ENCODE measurements at places on chromosomes 2 and 18.

- no peak for DNase-seq
Measured at GRCh38 chr18:47946889-47947288, 16.4 kb upstream of the SMAD2 start.

GRCh38 chr2:196248467-196249094 lies 77.2 kb upstream of the STK17B start:
- DNase-seq, result no peak

- DNase-seq, result no peak
Measured at GRCh38 chr2:233092432-233093165, 32.5 kb downstream of the INPP5D start.

GRCh38 chr2:231503766-231504165 lies 26.5 kb downstream of the NMUR1 start:
- no peak for DNase-seq

DNA sequence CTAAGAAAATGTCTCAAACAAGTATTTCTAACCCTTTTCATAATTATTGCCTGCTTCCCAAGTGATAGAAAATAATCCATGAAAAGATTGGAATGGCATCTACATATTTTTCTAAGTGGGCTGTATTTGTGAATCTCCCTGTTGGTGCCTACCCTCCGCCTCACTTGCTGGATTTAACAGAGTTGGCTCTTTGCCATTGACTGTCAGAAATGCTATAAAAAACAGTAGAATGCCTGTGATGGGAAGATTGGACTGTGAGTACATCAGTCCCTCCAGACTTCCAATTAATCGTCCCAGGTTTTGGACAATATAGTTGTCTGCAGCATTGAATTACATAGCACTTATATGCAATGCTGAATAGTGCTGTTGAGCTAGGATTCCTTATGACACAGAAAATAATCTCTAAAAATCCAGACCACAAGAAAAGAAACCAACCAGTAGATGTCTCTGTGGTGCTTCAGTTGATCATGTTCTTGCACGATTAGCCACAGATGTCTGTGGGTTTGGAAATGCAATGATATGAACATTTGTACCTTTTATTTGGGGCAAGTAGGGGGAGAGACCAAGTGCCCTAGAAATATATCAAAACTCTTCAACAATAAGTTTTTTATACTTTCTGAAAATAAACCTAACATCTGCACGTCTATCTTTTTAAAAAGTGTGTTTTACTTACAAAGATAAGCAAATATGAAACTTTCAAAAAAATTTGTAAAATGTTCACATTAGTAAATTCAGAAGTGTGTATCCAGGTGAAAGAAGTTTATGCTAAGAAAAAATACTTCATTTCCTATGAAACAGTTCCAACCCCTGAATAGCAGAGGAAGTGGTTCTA lies 88.5 kb downstream of the DYNAP start:
- no peak for DNase-seq

GRCh38 chr18:75418293-75419005 lies 9.1 kb downstream of the SMIM21 start:
- DNase-seq, result no peak

- DNase-seq, result no peak
Measured at GRCh38 chr2:19664646-19665045, 237.1 kb downstream of the TTC32 start.

GRCh38 chr2:9738535-9739496 lies 104.5 kb upstream of the TAF1B start:
- DNase-seq, result no peak

- DNase-seq, result no peak
Measured at GRCh38 chr2:108923019-108923700, 65.9 kb downstream of the EDAR start.

GRCh38 chr2:126932529-126932928 lies 33.8 kb downstream of the TEX51 start:
- DNase-seq, result no peak

- no peak for DNase-seq
Measured at GRCh38 chr2:109403841-109404201, 209.9 kb downstream of the SEPTIN10 start.

- DNase-seq, result no peak
Measured at GRCh38 chr18:49907346-49907929, 94.1 kb upstream of the ACAA2 start.

DNA sequence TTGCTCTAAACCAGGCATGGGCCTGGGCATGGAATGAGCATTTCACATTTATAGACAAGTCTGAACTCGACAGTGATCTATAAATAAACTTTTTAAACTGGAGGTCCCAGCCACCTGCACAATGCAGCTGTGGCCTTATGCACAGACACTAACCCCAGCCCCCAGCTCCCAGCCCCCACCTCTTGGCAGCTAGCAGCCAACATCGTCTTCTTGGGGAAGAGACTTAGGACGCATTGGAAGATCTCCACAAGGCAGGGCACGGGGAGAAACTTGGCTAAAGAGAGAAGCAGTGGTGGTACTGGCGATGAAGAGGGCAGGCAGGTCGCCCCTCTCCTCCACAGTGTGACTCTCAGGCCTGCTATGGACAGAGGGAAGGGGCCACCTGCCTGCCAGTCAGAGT lies 213.2 kb downstream of the ANAPC1 start:
- DNase-seq, result no peak

GRCh38 chr18:58997811-58998337 lies 133.2 kb downstream of the ZNF532 start:
- DNase-seq, result no peak

DNA sequence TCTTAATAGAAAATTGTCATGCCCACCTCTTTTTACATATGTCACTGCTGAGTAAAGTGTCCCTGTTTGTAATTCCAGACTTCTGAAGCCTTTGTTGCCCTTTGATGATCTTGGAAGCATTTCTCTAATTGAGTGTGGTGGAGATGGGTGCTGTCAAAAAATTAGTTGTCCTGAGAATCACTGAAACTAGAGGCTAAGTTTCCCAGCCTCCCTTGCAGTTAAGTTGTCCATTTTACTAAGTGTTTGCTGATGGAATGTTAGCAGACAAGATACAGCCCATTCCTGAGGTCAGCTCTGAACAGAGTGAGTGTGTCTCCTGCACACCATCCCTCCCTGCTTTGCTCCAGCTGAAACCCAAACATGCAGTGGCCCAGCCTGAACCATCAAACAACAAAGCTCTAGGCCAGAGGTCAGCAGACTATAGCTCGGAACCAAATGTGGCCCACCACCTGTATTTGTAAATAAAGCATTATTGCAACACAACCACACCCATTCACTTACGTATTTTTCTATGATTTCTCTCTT lies 28.1 kb upstream of the TMEM177 start:
- DNase-seq, result no peak

DNA sequence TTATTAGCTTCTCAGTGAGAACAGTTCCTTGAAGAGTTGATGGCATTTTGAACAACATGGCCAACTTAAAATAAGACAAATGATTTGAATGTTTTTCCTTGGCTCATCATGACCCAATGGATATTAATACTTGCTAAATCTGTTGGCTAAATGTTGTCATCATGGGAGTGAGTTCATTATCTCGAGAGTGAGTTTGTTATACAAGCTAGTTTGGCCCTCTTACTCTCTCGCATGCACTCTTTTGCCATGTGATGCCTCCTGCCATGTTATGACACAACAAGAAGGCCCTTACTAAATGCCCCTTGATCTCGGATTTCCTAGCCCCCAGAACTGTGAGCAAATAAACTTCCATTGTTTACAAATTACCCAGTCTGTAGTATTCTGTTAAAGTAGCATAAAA lies 22.9 kb upstream of the SANBR start:
- no peak for DNase-seq

GRCh38 chr18:7291046-7291445 lies 60.2 kb downstream of the LRRC30 start:
- DNase-seq, result no peak

DNA sequence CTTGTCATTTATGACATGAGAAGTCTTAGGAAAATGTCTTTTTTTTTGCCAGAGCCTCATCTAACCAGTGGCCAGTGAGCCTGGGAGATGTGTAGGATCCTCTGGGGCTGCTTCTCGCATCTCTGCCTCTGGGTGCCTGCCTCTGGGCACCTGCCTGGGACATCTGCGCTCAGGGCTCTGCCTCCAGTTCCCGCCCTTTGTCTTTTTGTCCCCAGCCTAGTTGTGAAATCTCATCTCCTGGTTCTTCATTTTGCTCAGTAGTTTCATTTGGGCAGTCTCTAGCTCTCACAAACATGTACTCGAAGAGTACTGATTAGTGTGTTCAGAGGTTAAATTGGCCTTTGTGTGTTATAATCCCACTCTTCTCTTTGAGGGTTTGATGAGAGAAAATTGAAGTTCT lies 92.0 kb downstream of the LTBP1 start:
- DNase-seq, result no peak

GRCh38 chr2:66694087-66694860 lies 259.3 kb downstream of the MEIS1 start:
- DNase-seq, result no peak

DNA sequence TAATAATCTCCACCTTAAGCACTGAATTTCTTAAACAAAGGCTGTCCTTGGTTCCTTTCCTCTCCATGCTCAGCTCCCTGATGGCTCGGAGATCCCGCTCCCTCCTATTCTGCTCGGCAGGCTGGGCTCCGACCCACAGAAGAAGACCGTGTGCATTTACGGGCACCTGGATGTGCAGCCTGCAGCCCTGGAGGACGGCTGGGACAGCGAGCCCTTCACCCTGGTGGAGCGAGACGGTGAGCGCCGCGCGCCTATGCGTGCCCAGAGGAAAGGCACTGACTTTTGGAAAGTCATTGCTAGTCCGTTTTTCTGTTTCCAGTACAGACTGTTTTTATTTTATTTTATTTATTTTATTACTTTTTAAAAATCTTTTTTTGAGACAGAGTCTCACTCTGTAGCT lies 9.6 kb downstream of the CNDP2 start:
- no peak for DNase-seq

- DNase-seq, result no peak
Measured at GRCh38 chr2:159009940-159010339, 41.5 kb downstream of the TANC1 start.

- no peak for DNase-seq
Measured at GRCh38 chr18:23142251-23142929, 7.1 kb downstream of the CABLES1 start.
